Dorsolateral prefrontal cortex (tissue), 122 donors: ENCODE measurements at places on chromosomes 2 and 18.

GRCh38 chr2:7707723-7708122, 790.5 kb downstream of the RNF144A start:
- no peak for DNase-seq

GRCh38 chr2:75640621-75641121, 5.9 kb upstream of the MRPL19 start:
- DNase-seq, result peak; percentile 76

DNA sequence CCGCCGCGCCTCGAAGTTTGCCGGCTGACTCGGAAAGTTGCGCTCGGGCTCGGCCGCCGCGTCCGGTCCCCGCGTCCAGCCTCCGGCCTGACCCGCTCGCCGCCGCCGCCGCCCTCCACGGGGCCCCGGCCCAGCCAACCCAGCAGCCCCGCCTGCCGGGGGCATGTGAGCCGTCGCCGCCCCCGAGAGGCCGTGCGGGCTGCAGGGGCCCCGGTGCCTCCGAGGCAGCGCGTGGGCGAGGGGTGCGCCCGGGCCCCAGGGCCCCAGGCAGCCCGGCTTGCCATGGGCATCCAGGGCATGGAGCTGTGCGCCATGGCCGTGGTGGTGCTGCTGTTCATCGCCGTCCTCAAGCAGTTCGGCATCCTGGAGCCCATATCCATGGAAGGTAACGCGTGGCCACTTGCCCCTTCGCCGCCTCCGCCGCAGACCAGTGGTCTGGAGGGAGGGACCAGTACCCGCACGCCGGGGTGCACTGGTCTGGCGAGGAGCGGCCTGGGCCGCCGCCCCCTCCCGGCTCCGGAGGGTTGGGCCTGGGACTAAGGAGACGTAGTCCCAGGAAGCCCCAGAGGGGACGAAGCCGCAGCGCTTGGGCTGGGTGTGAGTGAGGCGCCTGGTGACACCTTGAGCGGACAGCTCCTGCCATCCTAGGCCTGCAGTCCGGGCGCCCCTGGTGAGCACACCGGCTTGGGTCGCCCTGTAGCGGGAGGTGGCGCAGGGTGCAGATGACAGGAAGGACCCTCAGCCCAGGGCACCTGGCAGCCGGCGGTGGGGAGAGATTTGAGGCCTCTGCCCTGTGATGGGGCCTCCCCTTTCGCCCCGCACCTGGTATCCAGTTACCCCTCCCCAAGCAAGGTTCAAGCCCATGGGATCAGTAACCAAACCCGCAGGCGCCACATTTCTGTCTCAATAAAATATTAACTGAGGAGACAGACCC, 49.9 kb downstream of the KCNIP3 start:
- DNase-seq, result peak; percentile 34

DNA sequence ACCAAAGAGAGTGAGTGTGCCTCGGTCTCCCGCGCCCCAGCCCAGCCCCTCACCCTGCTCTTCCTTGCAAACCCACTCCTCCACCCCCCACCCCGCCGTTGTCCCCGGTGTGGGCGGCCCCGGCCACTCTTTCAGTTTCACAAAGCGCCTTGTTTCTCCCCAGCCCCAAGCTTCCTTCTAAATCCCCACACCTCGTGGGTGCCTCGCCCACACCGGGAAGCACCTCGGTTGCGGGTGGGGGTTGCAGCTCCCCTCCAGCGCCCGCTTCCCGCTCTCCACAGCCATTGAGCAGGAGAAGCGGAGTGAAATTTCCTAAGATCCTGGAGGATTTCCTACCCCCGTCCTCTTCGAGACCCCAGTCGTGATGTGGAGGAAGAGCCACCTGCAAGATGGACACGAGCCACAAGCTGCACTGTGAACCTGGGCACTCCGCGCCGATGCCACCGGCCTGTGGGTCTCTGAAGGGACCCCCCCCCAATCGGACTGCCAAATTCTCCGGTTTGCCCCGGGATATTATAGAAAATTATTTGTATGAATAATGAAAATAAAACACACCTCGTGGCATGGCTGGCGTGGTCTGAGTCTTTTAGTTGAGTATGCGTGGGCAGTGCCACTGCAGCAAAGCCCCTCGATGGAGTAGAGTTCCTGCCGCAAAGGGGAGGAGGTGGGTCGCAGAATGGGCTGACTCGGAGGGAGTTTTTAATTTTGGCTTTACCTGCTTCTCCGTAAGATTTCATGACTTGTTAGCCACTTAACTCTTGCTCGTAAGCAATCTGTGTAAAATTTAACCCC, 848 bp downstream of the TMSB10 start:
- no peak for DNase-seq

DNA sequence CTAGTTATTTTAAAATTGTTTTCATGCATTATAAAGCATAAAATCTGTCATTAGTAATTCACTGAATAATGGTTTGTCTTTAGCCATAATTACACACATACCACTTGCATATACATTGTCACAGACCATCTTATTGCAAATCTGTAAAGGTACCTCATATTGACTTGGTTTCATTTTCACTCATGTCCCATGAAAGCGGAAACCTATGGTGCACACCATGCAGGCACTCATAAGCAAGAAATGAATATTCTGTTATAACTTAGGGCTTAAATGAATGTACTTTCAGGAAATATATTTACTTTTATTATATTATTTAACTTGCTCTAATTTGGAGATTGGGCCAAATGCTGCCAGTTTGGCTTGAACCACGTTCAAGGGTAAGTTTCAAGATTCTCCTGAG, 29.2 kb upstream of the STK17B start:
- DNase-seq, result no peak

DNA sequence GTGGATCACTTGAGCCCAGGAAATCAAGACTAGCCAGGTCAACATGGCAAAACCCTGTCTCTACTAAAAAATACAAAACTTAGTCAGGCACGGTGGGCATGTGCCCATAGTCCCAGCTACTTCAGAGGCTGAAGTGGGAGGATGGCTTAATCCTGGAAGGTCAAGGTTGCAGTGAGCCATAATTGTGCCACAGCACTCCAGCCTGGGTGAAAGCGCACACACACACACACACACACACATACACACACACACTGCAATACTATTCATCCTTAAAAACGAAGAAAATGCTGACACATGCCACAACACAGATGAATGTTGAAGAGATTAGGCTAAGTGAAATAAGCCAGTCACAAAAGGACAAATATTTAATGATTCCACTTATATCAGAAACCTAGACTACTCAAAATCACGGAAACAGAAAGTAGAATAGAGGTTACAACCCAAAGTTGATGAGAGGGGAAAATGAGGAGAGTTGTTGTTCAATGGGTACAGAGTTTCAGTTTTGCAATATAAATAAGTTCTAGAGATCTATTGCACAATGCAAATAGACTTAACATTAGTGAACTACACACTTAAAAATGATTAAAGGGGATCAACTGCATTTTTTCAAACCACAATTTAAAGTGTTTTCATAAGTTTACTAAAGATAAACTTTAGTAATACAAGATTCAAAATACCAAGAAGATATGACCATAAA, 114.5 kb downstream of the USP34 start:
- no peak for DNase-seq

GRCh38 chr2:19846030-19846429, 55.8 kb downstream of the TTC32 start:
- DNase-seq, result no peak

- DNase-seq, result no peak
Measured at GRCh38 chr2:40179801-40180200, 272.1 kb downstream of the SLC8A1 start.

DNA sequence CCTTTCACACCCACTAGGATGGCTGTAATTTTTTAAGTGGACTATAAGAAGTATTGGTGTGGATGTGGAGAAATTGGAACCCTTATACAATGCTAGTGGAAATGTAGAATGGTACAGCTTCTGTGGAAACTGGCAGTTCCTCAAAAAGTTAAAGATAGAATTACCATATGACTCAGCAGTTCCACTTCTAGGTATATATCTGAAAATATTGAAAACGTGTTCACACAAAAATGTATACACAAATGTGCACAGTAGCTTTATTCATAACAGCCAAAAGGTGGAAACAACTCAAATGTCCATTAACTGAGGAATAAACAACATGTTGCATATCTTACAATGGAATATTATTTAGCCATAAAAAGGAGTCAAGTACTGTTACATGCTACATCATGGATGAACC, 17.7 kb downstream of the TANK start:
- DNase-seq, result no peak

GRCh38 chr2:120470041-120470965, 124.4 kb downstream of the INHBB start:
- peak; percentile 35 for DNase-seq

- no peak for DNase-seq
Measured at GRCh38 chr2:136306836-136307235, 188.9 kb upstream of the CXCR4 start.

DNA sequence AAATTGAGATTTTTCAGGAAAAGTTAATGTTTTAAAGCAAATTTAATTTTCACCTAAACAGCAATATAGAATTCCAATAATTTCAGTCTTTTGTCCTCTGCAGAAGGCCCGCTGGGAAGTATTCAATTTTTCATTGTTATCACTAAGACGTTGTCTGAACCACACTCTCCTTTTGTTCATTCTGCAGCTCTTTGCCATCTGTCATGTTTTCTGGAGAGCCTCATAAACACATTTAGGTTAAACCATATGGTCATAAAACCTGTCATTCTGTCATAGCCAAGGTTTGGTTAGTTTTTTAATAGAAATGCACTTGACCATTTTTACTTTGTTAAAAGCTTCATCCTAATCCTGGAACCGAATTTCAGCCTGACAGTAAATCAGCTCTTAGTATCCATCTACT, 54.0 kb upstream of the PGAP1 start:
- DNase-seq, result no peak

GRCh38 chr2:24261441-24261840, 86.6 kb downstream of the FAM228A start:
- DNase-seq, result no peak

GRCh38 chr2:96773922-96774321, 13.2 kb downstream of the CNNM4 start:
- DNase-seq, result no peak

DNA sequence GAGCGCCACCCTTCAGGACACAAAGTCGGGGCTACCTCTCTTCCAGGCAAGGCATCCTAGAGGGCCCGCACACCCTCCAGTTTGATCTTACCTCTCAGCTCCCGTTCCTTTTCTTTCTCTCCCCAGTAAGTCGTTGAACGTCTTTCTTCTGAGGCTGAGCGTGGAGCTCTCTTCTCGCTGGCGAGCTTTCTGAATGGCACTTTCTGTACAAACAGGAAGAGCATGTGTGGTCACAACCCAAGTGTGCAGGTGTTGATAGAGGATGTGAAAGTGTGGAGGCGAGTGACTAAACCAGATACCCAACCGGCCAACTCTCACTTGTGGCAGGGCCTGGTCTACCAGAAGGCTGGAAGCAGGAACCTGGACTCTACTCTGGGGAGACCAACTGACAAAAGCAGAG, at the start of gene AFF3:
Gene AFF3, minus strand, starts transcription at position 198 of the 400 bp plus-strand sequence. CDS start 38,136 bp downstream, outside the sequence.
- DNase-seq, result no peak
